ENCODE measurements at places on chromosomes 3 and 15.

GRCh38 chr3:186929186-186929585 lies 1.1 kb upstream of the ST6GAL1 start:
- DNase-seq: no peak

DNA sequence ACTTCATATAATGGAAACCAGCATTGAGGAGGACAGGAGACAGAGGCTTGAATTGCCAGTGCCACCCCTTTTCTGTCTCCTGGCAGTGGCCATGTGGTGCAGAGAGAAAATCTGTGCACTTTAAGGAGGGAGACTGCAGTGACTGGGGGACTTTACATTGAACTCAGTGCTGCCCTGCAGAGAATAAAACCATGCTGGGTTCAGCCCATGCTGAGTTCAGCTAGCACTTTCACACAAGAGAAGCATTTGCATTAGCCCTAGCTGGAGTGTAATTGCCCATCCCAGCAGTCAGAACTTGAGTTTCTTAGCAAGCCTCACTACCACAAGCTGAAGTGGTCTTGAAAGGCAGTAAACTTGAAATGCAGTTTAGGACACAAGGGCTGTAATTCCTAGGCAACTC lies 677.5 kb downstream of the ZPLD1 start:
- no peak for DNase-seq

DNA sequence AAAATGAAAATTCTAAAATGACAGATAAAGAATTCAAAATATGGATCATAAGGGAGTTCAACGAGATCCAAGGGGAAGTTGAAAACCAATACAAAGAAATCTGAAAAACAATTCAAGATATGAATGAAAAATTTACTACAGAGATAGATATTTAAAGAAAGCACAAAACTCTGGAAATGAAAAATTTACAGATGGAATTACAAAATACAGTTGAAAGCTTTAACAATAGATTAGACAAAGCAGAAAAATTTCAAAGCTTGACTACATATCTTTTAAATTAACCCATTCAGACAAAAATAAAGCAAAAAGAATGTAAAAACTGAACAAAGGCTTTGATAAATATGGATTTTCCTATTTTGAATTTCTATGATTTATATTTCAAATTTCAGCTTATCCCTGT lies 211.1 kb downstream of the SLC9A9 start:
- DNase-seq: no peak

DNA sequence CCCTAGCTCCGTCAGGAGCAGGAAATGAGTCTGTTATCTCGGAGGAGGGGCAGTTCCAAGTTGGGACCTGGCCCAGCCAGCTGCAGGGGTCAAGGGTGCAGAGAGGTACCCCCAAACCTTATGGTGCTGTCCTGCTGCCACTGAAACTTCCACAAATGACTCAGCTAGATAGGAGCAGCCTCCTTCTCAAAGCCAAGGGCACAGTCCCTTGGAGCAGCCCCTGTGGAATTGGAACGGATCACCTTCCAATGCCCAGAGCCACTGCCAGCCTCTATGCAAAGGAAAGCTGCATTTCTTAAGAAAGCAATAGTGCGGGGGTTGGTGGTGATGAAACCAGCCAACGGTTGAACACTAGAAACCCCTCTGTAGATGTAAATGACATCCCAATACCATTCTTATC lies 19.6 kb upstream of the LRRK1 start:
- no peak for DNase-seq

- no peak for DNase-seq
Observed at GRCh38 chr15:62824111-62825015, 218.2 kb upstream of the TPM1 start.

All from esophagus muscularis mucosa (tissue), 4 donors.